Stimulated activated naive CD8-positive, alpha-beta T cell treated with anti-CD3 and anti-CD28 coated beads, Interleukin-15, amount 100 ng/mL, for 72 hours (primary cell): ENCODE measurements at places on chromosomes 13 and 19.

DNA sequence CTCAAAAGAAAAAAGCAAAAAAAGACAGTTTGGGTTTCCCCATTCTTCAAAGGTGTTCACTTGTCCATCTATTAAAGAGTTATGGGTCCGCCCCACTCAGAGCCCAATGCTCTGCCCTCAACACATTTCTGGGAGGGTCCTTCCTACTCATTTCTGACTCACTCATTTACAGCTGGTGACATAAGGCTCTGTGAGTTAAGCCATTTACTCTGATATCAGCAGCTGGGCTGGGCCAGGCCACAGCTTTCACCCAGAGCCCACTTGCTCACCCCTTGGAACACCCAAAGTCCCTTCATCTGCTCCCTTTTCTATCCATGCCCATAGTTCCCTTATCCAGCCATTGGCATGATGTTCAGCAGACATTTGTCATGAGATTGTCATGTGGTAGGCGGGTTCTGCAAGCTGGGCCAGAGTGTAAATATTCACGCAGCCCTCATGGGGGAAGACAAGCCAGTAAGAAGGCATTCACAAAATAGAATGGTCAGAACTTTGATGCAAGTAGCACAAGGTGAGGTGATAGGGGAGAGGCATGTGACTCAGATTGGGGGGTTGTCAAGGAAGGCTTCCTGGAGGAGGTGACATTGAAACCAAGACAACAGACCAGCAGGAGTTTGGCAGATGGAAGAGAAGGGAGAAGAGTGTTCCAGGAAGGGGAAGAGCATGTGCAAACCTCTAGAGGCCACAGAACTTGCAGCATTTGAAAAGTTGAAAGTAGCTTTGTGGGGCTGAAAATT, 5.9 kb downstream of the MAST1 start:
- no peak for DNase-seq

- no peak for DNase-seq
Observed at GRCh38 chr19:47754206-47755064, 9.1 kb downstream of the NOP53 start.

- DNase-seq: no peak
Observed at GRCh38 chr19:55940306-55940705, 7.3 kb upstream of the NLRP8 start.

DNA sequence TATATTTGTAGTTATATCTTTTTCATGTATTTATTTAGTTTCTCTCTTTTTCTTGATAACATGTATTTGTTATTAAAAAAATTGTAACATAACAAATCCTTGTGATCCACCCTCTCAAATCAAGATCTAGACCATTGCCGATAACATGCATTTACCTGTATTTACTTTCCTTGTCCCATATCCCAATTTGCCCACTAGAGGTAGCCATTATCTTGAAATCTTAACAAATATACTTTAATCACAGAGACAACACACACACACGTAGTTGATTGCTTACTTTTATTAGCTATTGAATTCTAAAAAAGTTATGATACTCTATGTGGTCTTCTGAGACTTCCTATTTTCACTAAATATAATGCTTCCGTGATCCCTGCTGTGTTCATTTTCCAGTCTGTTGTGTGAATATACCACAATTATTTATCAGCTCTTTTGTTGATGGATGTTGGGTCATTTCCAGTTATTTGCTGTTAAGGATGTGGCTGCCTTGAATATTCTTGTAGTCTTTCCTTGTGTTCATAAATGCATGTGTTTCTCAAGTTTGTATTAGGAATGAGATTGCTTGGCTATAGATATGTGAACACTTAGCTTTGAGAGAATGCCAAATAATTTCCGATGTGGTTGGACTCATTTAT, 31.3 kb upstream of the ZMYM2 start:
- no peak for DNase-seq

DNA sequence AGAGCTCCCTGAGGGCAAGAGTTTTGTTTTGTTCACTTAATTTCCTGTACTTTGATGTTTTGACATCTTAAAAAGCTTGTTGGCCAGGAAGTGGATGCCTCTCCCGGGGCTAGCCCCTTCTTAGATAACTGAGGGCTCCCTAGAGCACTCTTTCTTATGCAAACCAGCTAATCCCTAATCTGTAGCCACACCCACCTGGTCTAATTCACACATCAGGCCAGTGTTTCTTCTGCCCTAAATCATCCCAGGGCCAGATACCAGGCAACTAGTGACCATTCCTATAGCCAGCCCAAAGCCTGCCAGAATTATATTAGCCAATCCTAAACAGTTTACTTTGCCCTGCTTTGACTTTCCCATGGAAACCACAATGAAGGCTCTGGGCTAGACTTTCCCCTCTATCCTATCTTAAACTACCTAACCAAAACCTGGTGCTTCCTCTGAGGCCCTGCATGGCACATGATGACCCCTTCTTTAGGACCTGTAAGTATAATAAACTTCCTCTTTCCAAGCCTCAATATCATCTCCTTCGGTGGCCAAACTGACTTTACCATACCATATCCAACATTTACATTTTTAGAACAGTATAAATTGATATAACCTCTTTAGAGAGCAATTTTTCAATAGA, 24.8 kb downstream of the WBP4 start:
- DNase-seq: no peak

- no peak for DNase-seq
Observed at GRCh38 chr19:50415661-50416033, 3.1 kb upstream of the SPIB start.

GRCh38 chr13:112951674-112952371, 17.2 kb upstream of the MCF2L start:
- no peak for DNase-seq

DNA sequence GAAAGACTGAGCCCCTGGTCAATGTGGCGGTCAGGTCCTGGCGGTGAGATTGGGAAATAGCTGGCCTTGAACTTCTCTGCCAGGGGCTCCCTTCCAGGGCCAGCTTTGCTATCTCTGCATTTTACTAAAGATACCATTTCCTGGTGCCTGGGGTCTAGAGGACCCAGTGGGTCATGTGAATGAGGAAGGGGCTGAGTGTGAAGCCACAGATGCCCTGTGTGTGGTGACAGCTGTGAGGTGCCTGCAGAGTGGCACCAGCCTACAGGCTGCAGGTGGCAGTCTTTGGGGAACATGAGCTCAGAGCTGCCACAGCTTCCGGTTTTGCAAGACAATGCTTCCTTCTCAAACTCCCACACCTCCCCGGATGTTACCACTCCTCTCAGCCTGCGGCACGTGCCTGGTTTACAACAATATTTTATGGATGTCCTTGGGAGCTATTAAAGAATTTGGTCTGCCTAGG, 5.2 kb upstream of the MLNR start:
- DNase-seq: peak; percentile 33

GRCh38 chr19:15418231-15418578, 583 bp downstream of the AKAP8L start:
- DNase-seq: no peak

DNA sequence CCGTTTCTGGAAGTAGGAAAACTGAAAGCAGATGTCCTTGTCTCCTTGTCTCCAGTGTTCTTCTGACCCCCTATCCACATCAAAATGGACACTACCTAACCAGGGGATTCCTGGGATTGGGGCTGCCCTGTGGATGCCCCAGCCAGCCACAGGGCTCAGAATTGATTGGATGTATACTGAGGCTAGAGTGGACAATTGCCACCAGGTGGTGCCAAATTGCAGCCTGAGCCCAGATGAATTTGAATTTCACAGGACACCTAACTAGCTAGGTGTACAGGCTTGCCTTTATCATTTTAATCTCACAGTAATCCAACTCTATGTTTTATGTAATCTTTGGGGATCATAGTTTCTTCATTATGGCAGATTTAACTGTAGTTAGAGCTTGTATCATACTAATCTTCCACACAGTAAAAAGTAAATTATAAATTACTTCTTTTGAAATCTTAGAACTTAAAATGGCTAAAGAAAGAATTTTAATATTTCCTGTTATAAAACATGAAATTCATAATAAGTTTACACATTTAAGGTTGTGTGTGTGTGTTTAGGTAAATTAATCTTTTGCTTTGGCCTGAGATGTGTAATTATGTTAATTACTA, 58.0 kb downstream of the PIBF1 start:
- DNase-seq: peak; percentile 15

DNA sequence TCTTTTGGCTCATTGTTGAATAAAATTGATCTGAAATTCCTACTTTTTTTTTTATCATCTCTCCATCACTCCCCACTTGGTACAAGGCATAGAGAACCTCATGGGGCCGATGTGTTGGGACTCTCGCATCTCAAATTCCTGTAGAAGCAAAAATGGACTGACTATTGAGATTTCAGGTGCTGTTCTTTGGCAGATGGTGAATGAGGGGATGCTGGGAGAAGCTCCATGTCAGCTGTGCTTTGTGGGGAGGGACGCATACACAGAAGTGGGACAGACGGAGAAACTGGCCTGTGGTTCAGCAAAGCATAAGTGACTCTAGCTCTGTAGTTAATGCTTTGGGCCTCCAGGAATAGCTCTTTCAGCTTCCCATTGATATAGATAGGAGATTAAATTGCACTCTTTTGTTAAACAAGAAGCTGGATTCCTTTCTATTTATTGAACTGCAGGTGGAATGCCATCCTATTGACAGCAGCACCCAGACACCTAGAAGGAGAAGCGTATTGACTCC, 194.5 kb upstream of the RNF113B start:
- no peak for DNase-seq

DNA sequence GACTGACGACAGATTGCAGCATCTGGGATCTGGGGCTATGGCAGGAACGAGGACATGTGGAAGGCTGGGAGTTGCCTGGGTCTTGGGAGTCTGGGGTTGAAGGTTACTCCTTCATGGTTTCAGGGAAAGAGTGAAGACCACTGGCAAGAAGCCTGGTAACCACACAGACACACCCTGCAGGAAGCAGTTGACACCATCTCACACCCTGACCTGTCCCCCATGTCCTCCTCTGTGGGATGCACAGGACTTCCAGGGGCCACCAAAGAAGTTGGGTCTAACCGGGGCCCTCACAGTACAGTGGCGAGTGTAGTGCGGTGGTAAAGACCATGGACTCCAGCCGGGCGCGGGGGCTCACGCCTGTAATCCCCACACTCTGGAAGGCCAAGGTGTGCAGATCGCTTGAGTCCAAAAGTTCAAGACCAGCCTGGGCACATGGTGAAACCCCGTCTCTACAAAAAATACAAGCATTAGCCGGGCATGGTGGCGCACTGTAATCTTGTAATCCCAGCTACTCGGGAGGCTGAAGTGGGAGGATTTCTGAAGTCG, 10.6 kb upstream of the FFAR2 start:
- no peak for DNase-seq

- no peak for DNase-seq
Observed at GRCh38 chr19:28061111-28061510, 1151.8 kb downstream of the UQCRFS1 start.

GRCh38 chr19:9362905-9363304, at the start of gene ZNF177:
Gene ZNF177, plus strand, starts transcription at chr19:9363013. Its CDS starts 15,299 bp downstream, at chr19:9378312.
- DNase-seq: peak; percentile 20

GRCh38 chr13:57634839-57635165, 3.3 kb downstream of the PCDH17 start:
- DNase-seq: no peak

- DNase-seq: no peak
Observed at GRCh38 chr13:78145276-78145675, 226.6 kb upstream of the EDNRB start.

DNA sequence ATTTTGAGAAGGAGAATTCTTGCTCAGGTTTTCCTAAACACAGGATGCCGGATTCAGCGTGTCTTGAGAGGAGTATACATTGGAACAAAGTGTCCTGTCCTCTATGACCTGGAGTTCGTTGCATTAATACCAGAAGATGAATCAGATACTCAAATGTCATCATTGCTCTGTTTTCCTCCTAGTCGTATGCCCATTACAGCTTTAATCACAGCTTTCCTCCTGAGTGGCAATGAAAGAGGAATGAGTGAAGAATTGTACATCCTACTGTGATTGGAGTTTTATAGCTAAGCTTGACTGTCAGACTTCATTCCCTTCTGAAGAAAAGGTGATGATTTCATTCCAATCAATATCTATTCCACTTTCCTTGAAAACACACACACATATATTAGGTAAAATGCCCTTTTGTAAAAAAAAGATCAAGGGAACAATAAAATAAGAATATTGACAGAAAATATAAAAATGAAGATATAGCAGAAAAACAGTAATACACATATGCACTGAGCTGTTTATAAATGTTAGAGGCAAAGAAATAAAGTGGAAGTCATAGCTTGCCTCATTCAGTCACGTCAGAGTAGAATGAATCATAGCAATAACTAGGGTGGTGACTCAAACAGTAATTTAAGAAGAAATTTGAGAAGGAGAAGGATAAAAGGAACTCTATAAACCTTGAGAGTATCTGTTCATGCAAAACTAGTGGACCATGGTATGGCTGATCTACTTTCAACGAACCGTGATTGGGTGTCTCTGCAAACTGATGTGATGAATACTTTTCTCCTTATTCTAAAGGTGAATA, 501.5 kb downstream of the SUCLA2 start:
- no peak for DNase-seq
